Activated naive CD8-positive, alpha-beta T cell treated with anti-CD3 and anti-CD28 coated beads, Interleukin-2, amount 50 U/mL, for 24 hours (primary cell): ENCODE measurements at places on chromosomes 5 and 9.
A peak's percentile ranks its signal among the peaks of the same experiment; 100 is the strongest.

- no peak for DNase-seq
These were observed 2.4 kb upstream of the UHRF2 start for GRCh38 chr9:6410633-6411032.

- DNase-seq = no peak
These were observed 21.2 kb upstream of the LOX start for GRCh38 chr5:122099060-122099790.

DNA sequence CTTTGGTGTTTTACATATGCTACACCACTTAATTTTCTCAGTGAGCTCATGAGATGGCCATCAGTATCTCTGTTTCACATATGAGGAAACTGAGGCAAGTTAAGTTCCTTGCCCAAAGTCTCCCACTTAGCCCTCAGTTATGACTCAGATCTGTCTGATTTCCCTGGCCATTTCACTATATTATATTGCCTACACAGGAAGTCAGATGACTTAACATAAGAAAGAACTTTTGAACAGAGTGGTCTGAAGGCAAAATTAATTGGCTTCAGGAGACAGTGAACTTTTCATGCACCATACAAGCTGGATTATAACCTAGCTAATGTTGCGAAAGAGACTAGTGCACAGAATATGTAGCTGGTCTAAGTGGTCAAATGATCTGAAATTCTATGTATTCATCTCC lies 221.6 kb downstream of the NFIB start:
- no peak for DNase-seq

- DNase-seq = no peak
These were observed 45.4 kb downstream of the RCL1 start for GRCh38 chr9:4838189-4838546.

DNA sequence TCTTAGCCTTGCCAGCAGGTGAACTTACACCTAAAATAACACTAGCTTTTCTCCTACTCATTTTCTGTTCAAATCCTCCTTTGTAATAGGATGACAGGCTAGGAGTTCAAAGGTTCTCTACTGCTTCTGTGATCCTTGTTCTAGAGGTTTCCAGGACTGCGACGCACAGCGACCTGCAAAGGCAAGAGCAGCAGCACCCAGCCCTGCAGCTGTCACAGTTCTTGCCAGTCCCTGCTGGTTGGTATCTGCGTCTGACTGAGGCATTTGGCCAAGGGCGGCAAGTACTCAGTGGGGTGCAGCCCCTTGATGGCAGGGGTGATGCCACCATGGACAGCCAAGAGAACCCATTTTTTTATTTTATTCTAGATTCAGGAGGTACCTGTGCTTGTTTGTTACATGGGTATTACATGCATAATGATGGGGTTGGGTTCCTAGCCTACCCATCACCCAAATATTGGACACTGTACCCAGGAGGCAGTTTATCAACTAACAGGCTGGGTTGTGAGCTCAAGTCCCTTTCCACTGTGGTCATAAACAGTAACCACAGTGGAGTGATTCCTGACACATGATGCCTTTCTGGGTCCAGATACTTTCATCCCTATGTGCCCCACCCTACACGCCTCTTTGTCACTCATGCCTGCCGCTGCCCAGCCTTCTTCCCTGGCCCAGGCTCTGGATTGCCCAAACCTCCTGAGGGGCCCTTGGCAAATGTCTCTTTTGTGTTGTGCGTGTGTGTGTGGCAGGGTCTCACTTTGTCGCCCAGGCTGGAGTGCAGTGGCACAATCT lies 111.0 kb downstream of the GAPVD1 start:
- no peak for DNase-seq

DNA sequence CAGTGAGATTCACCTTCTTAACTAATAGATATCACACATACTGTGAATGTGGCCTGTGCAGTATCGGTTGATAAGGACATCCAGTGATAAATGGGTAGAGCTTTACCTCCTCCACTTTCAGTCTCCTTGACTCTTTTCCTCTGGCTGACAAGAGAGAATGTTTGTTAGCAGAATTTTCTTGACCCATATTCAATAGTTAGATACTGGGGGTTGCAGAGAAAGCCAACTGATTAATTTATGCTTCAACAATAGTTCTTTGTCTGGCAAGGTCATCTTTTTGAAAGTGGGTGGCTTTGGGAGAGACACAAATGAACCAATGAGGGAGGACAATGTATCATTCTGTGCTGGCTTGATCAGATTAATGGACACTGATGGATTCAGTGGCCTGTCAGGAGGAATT lies 30.3 kb downstream of the TTC23L start:
- DNase-seq = no peak

DNA sequence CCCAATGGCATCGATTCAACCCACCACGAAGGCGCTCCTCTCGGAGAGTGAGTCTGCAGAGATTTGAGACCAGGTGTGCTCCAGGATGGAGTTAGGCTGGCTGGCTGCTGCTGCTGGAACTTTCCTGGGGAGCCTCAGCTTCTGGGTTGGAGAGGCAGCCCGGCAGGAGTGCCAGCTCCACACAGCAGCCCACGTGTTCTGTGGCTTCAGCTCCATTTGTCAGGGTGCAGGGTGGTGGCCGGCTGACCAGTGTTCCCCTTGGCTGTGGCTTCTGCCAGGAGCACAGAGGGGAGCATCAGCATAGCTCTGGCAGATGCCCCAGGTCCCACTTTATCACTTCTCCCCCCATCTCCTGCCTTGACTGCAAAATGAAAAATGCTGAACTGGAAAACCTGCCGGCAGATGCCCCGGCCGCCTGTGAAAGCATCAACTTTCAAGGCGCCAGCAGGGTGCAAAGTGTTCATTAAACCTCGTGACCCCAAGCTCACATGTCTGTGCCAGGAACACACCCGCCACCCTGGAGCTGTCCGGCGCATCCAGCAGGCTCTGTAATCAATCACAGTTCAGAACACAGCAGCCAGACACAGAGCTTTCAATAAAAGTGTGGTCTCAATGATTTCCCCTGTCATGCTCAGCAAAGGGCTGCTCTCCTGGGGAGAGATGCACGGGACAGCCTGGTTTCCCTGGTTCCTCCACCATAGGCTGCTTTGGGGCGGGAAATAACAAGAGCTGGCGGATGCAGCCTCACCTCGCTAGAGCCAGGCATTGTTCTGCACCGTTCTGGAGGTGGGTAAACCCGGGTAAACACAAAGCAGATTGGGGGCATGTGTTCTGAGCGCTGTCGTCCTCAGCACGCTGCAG lies 53.2 kb downstream of the TRIP13 start:
- DNase-seq = no peak

- peak; percentile 34 for DNase-seq
These were observed 24.9 kb upstream of the GADD45G start for GRCh38 chr9:89579741-89580385.

DNA sequence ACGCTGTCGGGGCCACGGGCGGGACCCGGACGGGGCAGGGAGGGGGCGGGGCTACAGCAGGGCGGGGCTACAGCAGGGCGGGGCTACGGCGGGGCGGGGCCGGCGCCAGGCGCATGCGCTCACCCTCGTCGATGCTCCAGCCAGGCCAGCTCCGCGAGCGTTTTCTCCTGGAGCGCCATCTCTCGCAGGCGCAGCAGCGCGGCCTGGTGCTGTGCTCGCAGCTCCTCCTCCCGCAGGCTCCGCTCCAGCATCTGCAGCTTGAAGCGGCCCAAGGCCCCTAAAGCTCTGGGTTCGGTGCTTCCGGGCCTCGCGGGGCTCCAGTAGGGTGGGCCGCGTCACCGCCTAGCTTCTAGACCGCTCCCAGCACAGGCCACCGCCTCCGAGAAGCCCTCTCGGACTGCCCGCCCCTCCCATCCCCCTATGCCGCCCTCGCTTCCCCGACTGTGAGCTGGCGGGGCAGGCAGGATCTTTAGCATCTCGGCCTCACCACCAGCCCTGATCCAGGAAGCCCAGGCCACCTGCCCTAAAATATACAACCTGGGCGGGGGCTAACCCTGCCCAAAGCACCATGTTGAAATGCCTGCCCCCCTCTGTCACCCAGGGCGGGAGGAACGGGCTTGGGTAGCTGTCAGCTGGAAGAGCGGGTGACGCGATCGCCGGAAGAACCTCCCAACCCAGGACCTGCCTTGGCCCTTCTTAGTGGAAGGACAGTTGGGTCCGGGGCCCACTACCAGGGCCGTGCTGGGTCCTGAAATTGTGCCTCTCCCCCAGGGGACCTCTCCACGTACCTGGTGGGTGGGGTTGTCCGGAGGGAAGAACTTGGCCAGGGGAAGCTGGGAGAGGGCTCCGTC lies 21.9 kb upstream of the QSOX2 start:
- DNase-seq = peak; percentile 84

DNA sequence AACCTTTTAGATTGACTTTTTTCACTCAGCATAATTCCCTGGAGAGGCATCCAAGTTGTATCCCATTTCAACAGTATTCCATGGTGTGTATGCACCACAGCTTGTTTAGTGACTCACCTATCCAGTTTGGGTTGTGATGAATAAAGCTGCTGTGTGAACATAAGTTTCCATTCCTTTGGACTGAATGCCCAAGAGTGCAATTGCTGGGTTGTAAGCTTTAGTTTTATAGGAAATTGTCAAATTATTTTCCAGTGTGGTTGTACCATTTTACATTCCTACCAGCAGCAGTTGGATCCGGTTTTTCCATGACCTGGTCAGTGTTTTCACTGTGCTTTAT lies 60.9 kb upstream of the TMED7 start:
- no peak for DNase-seq

DNA sequence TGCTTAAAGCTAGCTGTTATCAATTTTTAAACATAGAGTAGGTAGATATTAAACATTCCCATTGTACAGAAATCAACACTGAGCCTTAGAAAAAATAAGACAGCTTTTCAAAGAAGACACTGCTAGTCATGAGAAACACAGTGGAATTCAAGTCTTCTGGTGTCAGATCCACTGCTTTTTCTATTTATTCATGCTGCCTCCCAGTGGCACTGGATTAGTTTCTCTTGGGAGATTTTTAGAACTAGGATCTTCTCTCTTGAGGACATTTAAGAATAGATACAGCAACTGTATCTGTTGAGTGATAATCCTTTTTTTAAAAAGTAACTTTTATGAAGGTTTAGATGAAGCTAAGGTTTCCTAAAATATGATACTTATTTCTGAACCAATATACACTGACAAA lies 1635.4 kb upstream of the C9orf72 start:
- no peak for DNase-seq

- no peak for DNase-seq
These were observed 136.3 kb downstream of the APBA1 start for GRCh38 chr9:69535911-69536310.

- DNase-seq = no peak
These were observed 15.0 kb upstream of the DAB2IP start for GRCh38 chr9:121636341-121636865.

- no peak for DNase-seq
These were observed 682 bp upstream of the SPTAN1 start for GRCh38 chr9:128551657-128552152.

- no peak for DNase-seq
These were observed 244.7 kb downstream of the BNC2 start for GRCh38 chr9:16625811-16626210.

- DNase-seq = no peak
These were observed 160.9 kb downstream of the LURAP1L start for GRCh38 chr9:12935714-12936113.

DNA sequence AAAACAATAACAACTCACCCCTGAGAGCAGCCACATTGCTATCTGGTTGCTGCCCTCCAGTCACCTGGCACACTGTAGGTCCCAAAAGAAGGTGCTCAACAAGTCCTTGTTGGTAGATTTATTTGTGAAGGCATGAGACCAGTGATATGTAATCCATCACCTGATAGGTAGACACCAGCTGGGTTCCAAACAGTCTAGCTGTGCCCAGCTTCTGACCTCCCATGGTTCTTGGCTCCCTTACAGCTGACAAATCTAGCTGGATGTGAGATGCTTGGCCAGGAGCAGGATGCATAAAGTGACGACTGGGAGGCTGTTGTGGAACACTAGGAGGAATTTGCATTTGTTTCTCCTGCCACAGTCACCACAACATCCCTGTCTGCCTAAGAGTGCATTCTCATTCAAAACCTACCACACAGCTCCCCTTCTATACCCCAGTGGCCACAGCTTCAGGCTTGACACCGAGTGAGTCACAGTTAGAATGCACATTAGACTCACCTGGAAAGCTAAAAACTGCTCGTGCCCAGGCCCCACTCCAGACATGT lies 7.8 kb upstream of the VLDLR start:
- no peak for DNase-seq

DNA sequence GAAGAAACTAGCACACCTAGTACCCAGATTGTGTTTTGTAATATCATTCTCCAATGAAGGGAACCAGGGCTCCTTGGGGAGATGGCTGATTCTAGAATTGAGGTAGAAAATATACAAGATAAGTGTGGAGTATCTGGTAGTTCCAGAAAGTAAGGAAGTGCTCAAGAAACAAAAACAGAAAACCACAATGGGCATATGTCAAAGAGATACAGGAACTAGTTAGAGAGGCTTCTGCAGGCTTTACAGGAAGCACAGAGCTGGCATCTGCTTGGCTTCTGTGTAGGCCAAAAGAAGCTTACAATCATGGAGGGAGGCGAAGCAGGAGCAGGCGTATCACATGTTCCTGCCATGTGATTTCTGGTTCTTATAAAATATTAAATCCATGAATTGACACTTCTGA lies 105.7 kb upstream of the TMEM161B start:
- DNase-seq = no peak

DNA sequence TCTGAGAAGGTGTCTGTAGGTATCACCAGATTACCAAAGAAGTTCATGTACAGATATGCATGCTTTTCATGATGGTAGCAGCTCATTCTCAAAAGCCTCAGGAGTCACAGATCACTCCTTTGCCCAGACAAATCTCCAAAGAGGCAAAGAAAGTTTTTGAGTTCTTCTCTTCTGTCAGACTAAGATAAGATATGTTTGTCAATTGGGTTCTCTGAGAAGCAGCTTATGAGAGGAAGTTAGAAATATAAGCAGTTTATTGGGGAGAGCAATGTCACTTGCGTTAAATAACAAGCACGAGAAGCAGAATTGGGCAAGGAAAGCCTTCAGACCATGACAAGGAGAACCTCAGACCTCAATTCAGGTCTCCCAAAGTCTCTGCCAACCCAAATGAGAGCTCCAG lies 219.2 kb upstream of the KLF4 start:
- no peak for DNase-seq

GRCh38 chr5:138257583-138257982 lies 16.8 kb downstream of the GFRA3 start:
- no peak for DNase-seq

DNA sequence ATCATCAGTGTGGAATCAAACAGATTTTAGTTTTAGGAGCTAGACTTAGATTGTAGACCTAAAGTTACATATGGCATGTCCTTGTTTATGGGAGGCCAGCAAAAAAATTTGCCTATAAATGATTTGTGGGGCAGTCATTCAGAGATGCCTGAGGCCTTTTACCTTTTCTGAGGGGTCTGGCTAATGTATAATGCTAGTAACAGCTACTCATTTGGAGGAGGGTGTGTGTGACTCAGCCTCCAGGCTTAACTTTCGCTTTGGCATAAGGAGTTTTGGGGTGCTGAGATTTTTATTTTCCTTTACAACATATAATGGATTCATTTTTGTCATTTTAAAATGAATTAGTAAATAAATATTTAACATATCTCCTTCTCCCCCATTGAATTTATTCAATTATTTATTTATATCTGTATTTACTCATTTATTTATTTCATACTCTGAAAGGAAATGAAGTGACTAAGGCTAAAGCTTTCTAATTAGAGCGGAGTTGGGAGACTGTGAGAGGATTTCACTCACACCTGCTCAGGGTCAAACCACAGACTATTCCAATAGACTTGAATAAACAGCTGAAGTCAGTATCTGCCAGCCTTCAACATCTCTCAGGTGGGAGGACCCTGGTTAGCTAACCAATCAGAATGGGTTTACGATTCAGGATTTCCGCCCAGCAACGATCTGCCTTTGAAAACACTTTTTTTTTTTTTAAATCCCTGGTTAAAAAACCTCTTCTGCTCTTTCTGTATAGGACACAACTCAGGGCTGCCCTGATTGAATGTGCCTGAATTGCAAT lies 487.5 kb upstream of the SGCD start:
- no peak for DNase-seq
